ENCODE measurements at places on chromosomes 13 and 19. TPM values are rescaled to one million over a fixed set of nuclear protein-coding genes. Genes with fewer than 3 reads are reported as not detected.

Gene ZNF429
- total RNA-seq: 2.1 TPM

Gene GPR183
- not detected for total RNA-seq

Gene KLK14
- total RNA-seq: not detected

Gene CCDC70
- total RNA-seq: not detected

Gene TGFBR3L
- 0.34 TPM for total RNA-seq

Gene GNA15
- 0.26 TPM for total RNA-seq

Gene ZNF577
- total RNA-seq: 0.19 TPM

Gene LILRB5
- total RNA-seq: not detected

Gene PSG11
- 0.17 TPM for total RNA-seq

Gene NANOS3
- not detected for total RNA-seq

Gene ITGBL1
- 38.7 TPM for total RNA-seq

Gene NALCN
- total RNA-seq: 0.60 TPM

Gene CYP4F8
- total RNA-seq: not detected

Gene SLC25A41
- total RNA-seq: 1.7 TPM

Gene CCDC169
- 7.0 TPM for total RNA-seq

Gene CEACAM16
- not detected for total RNA-seq

Gene PDX1
- total RNA-seq: not detected

Gene SWSAP1
- total RNA-seq: 0.65 TPM

Gene PNMA8A
- not detected for total RNA-seq

Gene TBC1D4
- 5.9 TPM for total RNA-seq

Gene CEACAM1
- total RNA-seq: 2.2 TPM

Gene NOVA2
- 0.17 TPM for total RNA-seq

Gene YIPF2
- 59.4 TPM for total RNA-seq

Gene CHAF1A
- total RNA-seq: 37.8 TPM

Gene PRTN3
- total RNA-seq: 0.14 TPM

Gene FGF22
- not detected for total RNA-seq
